ENCODE measurements at places on chromosomes 3 and 15.

- peaks cover 66% of the 10 kb centered on the region for H3K36me3 ChIP-seq
- peaks cover 25% of the 10 kb centered on the region for H3K4me1 ChIP-seq
Measured at GRCh38 chr3:67526246-67526645, 128.2 kb downstream of the SUCLG2 start.

DNA sequence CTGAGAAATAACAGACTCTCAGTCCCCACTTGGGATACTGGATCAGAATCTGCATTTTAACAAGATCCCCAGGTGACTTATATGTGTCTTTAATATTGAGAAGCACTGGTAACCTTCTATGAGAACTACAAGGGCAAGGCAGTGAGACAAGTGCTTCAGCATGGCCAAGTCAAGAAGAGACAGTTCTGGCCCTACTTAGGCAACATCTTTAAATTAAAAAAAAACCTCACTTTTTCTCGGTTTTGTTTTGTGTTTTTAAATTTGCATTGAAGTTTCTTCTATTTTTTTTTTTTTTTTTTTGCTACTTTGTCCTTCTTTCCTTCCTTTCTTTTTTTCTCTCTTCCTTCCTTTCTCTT lies 42.5 kb upstream of the SPTSSB start:
- no peaks in the 10 kb centered on the region for H3K36me3 ChIP-seq
- H3K4me1 ChIP-seq, result no peaks in the 10 kb centered on the region
- no peaks in the 10 kb centered on the region for H3K27me3 ChIP-seq
- H3K27ac ChIP-seq, result no peak overlapping the region
- no peak for DNase-seq

DNA sequence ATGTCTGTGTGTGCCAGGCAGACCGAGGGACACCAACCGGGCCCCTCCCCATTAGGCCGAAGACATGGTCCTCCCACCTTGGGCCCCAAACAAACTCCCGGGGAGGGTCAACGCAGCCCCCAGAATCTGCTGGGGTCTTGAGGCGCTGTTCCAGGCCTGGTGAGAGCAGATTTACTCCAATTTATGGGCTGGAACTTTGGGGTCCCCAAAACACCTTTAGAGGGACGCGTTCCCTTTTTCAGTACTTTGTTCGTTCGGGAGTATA lies 2.4 kb downstream of the GATA2 start:
- peaks cover 90% of the 10 kb centered on the region for H3K27me3 ChIP-seq
- no peak for DNase-seq
- peak overlapping the region; percentile 89 for H3K27ac ChIP-seq
- H3K36me3 ChIP-seq, result no peaks in the 10 kb centered on the region
- H3K4me3 ChIP-seq, result peak overlapping the region; percentile 85

- H3K27me3 ChIP-seq, result no peaks in the 10 kb centered on the region
- peak overlapping the region; percentile 39 for H3K27ac ChIP-seq
- H3K36me3 ChIP-seq, result no peaks in the 10 kb centered on the region
- peaks cover 6% of the 10 kb centered on the region for H3K4me1 ChIP-seq
- no peak overlapping the region for H3K4me3 ChIP-seq
- no peak for DNase-seq
Measured at GRCh38 chr3:190053919-190054672, 66.6 kb downstream of the P3H2 start.

DNA sequence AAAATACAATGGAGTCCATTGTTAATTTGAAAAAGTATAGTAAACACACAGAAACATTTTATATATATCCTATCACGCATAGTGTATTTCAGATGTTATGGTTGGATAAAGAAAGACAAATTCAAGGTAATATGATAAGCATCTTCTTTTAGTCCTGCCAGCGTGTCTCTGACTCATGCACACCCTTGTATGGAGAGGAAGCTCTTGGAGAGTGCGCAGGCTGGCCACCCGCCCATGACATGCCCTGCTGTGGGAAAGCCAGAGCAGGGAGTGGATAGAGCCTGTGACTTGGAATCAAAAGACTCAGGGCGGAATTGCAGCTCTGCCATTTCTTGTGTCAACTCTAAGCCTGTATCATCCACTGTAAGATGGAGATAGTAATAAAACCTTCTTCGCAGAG lies 23.0 kb upstream of the COPG1 start:
- DNase-seq, result peak; percentile 84
- no peak overlapping the region for H3K27ac ChIP-seq
- no peaks in the 10 kb centered on the region for H3K27me3 ChIP-seq
- H3K4me1 ChIP-seq, result peaks cover 34% of the 10 kb centered on the region
- H3K36me3 ChIP-seq, result no peaks in the 10 kb centered on the region
- H3K4me3 ChIP-seq, result no peak overlapping the region

GRCh38 chr15:89178307-89178977 lies 42.9 kb downstream of the RLBP1 start:
- H3K4me1 ChIP-seq, result peaks cover 13% of the 10 kb centered on the region
- no peaks in the 10 kb centered on the region for H3K36me3 ChIP-seq
- H3K27me3 ChIP-seq, result no peaks in the 10 kb centered on the region
- no peak for DNase-seq

DNA sequence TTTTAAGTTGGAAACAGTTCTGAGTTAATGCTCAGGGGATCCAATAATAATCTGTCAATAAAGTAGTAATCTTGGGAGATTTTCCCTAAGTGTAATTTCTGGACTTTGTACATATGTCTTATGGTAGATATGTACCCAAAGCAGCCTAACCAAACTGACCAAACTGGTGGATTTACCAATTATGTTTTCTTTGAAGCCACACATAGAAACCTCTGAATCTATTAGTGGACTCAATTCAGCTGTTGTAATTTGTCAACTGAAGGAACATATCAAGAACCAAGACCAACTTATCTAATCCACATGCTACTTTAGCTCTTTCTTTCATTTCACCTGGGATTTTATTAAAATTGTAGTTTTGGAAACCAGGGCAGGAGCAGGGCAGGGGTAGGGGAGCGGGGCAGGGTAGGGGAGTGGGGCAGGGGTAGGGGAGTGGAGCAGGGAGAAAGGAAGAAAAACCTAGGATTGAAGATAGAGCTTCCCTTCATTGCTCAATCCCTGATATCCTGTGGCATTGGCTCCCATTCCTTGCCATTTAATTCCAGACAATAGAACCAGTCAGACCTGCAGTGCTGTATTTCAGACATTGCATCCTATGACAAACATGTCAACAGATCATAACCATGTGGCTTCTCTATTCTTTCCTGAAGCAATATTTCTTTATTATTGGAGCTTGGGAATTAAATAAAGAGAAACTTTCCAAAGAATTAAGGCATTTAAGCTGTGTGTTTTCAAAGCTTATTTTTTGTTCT lies 101.8 kb downstream of the NFKBIZ start:
- H3K27ac ChIP-seq, result peak overlapping the region; percentile 19
- H3K4me1 ChIP-seq, result peaks cover 3% of the 10 kb centered on the region
- no peaks in the 10 kb centered on the region for H3K36me3 ChIP-seq
- no peak overlapping the region for H3K4me3 ChIP-seq

GRCh38 chr15:51775967-51776816 lies 24.8 kb downstream of the TMOD2 start:
- H3K4me3 ChIP-seq, result no peak overlapping the region
- H3K27me3 ChIP-seq, result no peaks in the 10 kb centered on the region
- DNase-seq, result no peak
- H3K27ac ChIP-seq, result no peak overlapping the region
- peaks cover 17% of the 10 kb centered on the region for H3K4me1 ChIP-seq
- H3K36me3 ChIP-seq, result no peaks in the 10 kb centered on the region

GRCh38 chr15:64251658-64252057 lies 88.8 kb upstream of the PPIB start:
- no peaks in the 10 kb centered on the region for H3K36me3 ChIP-seq
- peaks cover 10% of the 10 kb centered on the region for H3K4me1 ChIP-seq
- no peak overlapping the region for H3K27ac ChIP-seq
- no peak for DNase-seq

DNA sequence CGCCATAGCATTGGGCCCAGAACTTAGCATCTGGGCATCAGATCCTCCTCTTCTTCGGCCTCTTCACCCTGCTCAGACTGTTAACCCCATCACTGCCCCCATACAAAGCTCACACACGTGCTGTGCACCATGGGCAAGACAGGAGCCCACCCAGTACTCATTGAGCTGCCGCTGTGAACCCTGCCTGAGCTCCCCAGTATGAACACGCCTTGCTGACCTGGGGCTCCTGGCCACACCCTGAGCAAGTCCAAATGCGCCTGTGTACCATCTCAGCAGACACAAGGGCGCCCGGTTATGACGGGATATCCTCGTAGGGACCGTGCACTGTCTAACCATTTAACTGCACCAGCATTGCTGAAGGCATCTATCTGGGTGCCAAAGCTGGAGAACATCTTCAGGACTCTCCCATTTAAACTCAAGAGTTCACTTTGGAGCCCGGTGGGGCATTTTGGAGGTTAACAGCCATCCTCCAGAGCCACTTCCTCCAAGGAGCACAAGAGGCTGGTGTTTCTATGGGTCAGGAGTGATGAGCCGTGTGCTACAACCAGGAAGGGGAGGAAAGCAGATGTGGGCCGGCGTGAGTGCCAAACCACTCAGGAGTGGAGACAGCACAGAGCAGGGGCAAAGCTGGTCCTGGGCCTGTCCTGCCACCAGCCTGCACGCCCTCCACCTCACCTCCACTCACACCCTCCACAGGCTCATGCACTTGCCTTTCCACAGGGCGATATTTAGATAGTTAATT lies 12.1 kb downstream of the PRR23E start:
- no peaks in the 10 kb centered on the region for H3K36me3 ChIP-seq
- H3K4me1 ChIP-seq, result peaks cover 4% of the 10 kb centered on the region
- H3K27ac ChIP-seq, result no peak overlapping the region
- no peak overlapping the region for H3K4me3 ChIP-seq
- H3K27me3 ChIP-seq, result no peaks in the 10 kb centered on the region

GRCh38 chr3:11717301-11717700 lies 73.6 kb upstream of the VGLL4 start:
- peak overlapping the region; percentile 93 for H3K27ac ChIP-seq
- no peaks in the 10 kb centered on the region for H3K27me3 ChIP-seq
- peaks cover 43% of the 10 kb centered on the region for H3K4me1 ChIP-seq
- no peaks in the 10 kb centered on the region for H3K36me3 ChIP-seq

DNA sequence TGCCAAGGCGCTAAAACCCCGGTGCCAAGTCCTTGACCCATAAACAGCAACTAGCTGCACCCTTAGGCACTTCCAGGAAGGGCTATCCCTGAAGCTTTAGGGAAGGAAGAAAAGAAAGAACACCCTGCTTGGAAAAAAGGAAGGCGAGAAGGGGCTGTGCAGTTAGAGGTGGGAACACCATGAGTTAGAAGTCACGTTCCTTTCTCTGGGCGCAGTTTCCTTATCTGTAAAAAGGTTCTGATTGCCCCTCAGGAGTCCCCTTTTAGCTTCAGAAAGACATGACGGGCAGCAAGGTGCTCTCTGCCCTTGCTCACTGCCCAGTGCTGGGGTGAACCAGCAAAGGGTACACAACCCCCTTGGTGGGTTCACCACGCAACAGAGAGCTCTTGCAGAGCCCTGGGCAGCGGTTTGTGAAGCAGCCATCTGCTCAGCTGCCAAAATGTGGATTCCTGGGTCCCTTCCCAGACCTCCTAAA lies 798 bp downstream of the GCHFR start:
- H3K27ac ChIP-seq, result peak overlapping the region; percentile 73
- peak overlapping the region; percentile 72 for H3K4me3 ChIP-seq
- H3K36me3 ChIP-seq, result no peaks in the 10 kb centered on the region
- H3K27me3 ChIP-seq, result no peaks in the 10 kb centered on the region
- H3K4me1 ChIP-seq, result peaks cover 38% of the 10 kb centered on the region
- no peak for DNase-seq

GRCh38 chr3:50428007-50428633 lies 68.8 kb upstream of the TMEM115 start:
- H3K36me3 ChIP-seq, result no peaks in the 10 kb centered on the region
- no peak for DNase-seq
- H3K27ac ChIP-seq, result no peak overlapping the region
- H3K4me3 ChIP-seq, result no peak overlapping the region

DNA sequence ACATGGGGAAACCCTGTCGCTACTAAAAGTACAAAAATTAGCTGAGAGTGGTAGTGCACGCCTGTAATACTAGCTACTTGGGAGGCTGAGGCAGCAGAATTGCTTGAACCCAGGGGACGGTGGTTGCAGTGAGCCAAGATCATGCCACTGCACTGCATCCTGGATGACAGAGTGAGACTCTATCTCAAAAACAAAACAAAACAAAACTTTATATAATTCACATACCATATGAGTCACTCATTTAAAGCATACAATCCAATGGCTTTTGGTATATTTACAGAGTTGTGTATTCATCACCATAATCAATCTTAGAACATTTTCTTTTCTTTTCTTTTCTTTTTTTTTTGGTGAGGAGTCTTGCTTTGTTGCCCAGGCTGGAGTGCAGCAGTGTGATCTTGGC lies 8.7 kb downstream of the PXK start:
- H3K27me3 ChIP-seq, result no peaks in the 10 kb centered on the region
- H3K36me3 ChIP-seq, result peaks cover 43% of the 10 kb centered on the region
- no peak overlapping the region for H3K4me3 ChIP-seq
- no peak for DNase-seq

DNA sequence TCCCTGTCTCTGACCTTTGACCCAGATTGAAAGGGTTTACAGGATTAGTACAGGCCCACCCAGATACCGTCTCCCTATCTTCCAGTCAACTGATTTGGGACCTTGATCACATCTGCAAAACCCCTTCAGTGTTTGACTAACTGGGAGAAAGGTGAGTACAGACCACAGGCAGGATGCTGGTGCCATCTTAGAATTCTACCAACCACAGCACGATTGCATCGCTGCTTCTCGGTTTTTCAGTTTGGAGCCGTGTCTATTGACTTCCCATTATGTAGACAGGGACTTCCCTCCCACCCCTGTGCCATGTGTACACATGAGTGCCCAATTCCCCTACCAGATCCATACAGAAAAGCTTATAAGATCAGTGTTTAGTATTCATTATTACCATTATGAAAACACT lies 6.6 kb upstream of the KLF13 start:
- H3K4me3 ChIP-seq, result no peak overlapping the region
- peaks cover 12% of the 10 kb centered on the region for H3K4me1 ChIP-seq
- no peak for DNase-seq
- peak overlapping the region; percentile 49 for H3K27ac ChIP-seq

DNA sequence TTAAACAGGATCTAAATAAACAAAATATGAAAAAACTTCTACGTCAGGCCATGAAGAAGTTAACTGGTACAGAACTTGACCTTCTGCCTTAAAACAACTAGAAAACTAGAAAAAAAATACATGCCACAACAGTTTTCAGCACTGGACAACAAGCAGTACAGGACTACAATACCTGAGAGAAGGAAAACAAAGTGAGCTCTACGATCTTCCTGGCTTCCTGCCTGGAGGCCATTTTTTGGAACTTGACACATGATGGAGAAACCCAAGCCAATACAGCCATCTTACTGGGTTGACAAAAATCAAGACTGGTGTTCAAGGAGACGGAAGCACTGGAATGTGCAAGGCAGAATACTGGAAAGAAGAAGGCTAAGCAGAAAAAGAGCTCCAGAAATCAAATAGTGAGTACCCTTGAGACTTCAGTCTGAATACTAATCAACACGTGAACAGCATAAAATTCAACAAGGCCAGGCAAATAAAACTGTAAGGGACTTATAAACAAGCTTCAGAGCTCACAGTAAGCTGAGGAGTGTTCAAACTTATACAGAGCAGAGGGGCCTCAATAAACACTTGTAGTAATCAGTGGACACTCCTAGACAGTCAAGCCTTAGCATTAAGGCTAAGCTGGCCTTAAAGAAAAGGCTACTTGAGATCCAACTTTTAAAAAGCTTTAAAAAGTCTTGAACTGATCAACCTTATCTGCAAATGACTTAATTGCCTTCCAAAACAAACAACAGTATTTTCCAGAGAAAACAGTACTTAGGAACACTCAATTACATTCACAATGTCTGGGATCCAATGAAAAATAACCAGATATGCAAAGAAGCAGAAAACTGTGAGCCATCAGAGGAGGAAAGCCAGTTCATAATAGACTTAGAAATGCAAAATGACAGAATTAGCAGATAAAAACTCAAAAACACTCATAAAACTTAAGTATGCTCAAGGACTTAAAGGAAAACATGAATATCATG lies 63.2 kb downstream of the DLG1 start:
- no peak overlapping the region for H3K4me3 ChIP-seq
- no peaks in the 10 kb centered on the region for H3K36me3 ChIP-seq
- H3K27ac ChIP-seq, result no peak overlapping the region
- peaks cover 7% of the 10 kb centered on the region for H3K4me1 ChIP-seq
- DNase-seq, result no peak
- no peaks in the 10 kb centered on the region for H3K27me3 ChIP-seq

All from spleen (tissue), 13 donors.